ENCODE measurements at places on chromosomes 5 and 9.

DNA sequence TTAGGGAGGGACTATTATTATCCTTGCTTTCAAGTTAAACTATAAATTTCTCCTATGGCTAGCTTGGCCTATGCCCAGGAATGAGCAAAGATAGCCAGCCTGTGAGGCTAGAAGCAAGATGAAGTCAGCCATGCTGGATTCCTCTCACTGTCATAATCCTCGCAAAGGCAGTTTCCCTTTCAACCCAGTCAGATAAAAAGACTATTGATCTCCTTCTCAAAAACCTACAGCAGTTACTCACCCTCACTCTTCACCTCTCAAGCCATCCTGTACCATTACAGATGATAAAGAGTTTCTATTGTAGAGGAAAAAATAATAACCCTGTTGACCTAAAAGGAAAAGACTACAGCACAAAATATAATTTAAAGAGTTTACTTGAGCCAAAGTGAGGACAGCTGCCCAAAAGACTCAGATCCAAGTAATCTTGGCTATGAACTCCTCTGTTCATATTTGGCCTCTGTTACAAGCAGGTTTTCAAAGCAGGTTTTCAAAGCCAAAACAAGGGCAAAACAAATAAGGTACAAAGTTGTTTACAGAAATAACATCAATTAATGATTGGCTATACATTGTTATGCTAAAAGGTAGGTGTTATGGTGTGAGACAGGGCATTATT lies 41.7 kb downstream of the KCNV2 start:
- no peak for DNase-seq

- no peak for DNase-seq
Measured at GRCh38 chr5:83472213-83472507, 616 bp downstream of the VCAN start.

DNA sequence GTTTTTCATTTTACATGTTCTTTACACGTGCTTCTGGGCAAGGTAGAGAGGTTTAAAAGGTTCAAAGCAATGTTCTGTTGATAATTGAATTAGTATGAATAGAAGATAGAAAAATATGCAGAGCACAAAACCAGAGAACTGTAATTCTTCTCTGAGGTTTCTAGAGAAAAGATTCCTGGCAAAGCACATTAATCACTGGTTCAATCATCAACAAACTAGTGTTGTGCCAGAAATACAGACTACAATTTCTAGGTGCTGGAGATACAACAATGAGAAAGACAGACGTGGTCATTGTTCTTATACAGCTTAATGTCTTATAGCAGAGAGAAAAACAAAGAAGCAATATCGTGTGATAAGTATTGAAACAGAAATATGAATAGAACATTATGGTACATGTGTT lies 25.5 kb downstream of the MEGF9 start:
- no peak for DNase-seq

- no peak for DNase-seq
Measured at GRCh38 chr5:74978345-74978744, 74.0 kb downstream of the GCNT4 start.

DNA sequence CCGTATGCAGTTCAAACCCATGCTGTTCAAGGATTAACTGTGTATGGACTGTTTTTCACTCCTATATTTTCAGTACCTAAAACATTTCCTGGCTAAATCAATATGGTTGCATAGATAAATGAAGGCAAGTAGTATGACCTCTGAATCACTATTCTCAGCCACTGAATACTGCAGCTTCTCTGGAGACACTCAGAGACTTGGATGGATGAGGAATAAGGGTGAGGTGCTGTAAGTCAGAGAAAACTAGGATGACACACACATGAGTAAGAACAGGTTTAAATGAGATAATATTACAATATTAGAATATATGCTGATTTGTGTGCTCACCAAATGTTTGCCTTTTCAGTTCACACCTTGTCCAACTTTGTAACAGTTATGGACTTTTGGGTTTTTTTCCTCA lies 26.0 kb upstream of the ANXA1 start:
- DNase-seq: no peak

DNA sequence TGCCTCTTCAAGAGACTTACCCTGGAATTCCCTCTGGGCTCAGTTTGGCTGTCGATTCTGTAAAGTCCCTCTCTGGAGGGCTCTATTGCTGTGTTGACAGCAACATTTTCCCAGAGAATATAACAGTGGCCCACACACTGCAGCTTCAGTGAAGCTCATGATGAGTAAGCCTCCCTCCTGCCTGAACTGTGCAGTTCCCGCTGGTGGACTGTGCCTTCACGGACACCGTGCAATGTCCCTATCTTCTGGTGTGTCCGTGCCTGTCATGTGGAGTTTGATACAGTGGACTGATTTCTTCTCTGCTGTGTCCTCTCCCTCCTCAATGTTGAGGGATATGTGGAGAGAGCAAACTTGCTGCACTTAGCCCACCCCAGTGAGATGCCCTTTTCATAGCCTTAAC lies 109.0 kb downstream of the NTRK2 start:
- no peak for DNase-seq

GRCh38 chr9:122949696-122950095 lies 8.9 kb downstream of the RABGAP1 start:
- DNase-seq: no peak

DNA sequence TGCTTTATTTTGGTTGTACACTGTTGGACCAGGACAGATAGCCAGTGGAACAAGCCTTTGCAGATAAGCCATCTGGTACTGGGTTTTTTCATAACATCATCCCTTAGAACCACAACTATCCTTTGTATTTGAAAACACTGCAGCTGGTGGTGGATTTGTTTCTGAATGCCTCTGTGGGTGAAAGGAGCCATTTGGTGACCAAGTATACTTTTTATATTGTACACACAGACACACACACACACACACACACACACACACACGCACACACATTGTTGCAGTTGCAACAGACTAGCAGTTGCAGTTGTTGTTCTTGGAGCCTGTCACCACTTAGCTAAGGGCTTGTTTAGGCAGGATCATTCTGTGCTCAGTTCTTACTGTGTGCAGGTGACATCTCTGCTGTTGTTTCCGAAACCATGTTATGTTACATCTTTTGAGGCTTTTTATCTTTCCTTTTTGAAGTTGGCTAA lies 22.9 kb upstream of the CAVIN4 start:
- no peak for DNase-seq

DNA sequence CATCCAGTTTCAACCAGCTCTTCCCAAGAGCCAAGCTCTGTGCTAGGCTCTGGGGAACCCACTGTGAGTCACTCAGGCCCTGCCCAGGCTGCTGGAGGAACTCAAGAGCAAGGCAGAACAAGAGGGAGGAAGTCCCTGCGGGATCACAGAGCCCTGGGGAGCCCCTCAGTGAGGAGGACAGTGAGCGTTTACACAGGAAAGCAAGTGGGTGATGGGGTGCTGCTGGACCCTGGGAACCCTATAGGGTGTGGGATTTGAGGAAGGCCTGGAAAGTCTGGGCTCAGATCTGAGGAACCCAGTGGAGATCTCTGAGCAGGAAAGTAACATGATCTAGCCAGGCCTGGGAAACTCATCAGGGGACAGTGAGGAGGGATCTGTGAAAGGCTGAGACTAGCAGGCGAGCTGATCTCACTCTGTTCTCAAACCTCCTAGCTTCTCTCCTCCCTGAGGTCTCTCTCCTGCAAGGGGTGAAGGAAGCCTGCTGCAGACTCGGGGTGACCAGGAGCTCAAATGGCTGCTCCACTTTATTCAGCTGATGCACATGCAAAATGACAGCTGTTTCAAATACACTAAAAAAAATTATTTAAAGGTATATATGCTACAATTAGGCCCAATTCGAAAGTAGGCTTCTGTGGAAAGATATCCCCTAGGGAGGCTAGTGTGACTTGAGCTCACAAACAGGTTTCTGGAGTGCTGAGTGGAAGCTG lies 70.0 kb downstream of the SHB start:
- DNase-seq: no peak

DNA sequence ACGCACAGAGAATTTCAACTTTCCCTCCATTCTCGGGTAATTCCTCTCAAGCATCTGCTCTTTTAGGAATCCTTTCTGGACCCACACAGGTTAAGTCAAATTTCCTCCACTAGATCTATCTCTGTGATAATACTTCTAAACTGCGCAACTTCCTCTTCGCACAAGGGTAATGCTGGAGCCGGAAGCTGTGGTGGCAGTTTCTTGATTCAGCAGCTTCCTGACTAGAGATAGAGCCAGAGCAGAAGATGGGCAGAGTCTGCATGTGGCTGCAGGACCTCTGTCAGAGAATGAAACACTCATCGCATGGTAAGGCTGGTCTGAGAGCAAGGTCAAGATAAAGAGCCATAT lies 11.1 kb upstream of the CDC42SE2 start:
- no peak for DNase-seq

DNA sequence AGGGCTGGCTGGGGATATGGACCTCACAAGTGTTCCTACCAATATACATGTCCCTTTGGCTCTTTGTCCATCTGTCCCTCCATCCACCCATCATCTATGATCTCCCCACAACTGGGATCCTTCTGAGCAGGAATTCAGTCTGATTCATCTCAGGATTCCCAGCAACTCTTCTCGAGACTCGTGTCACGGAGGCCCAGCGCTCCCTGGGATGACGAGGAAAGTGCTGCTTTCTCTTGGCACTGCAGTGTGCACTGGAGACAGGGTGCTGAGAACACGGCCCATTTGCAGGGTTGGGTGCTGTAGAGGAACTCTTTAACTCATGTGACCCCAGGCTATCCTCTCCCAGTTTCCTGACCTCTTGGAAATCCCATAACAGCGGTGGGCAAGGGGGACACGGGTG lies 72.9 kb downstream of the ANGPTL2 start:
- DNase-seq: no peak

- DNase-seq: no peak
Measured at GRCh38 chr9:93686127-93686879, 109.9 kb downstream of the PHF2 start.

DNA sequence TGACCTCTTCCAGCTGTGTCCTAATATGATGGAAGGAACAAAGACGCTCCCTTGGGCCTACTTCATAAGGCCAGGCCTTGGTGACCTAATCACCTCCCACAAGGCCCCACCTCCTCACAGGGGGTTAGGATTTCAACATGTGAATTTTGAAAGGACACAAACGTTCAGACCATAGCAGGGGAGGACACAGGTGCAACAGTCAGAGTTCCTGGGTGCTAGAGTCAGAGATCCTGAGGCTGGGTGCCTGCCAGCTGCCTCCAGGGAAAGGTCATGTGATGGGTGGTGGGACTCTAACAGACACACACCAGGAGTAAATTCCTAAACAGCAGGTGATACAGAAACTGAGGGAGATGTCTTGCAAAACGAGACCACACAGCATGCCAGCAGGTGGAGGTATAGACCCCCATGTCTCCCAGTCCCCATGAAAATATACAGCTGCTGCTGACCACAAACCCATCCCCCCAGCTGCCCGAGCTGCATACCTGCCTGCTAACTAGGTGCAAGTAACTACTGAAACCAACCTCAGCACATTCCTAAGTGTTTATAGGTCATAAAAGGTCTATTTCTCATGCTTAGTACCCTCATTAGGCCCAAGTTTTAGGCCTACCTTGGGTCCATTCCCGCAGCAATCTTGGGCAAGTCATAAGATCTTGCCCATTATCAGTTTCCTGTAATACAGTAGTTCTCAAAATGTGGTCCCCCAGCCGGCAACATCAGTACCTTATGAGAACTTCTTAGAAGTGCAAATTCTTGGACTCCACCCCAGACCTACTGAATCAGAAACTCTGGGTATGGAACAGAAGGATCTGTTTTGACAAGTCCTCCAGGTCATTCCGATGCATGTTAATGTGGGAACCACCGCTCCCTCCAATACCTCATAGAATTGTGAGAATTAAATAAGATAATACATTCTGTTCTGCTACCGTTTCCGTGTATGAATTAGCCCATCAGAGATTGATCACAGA lies 245.3 kb downstream of the ENC1 start:
- no peak for DNase-seq

DNA sequence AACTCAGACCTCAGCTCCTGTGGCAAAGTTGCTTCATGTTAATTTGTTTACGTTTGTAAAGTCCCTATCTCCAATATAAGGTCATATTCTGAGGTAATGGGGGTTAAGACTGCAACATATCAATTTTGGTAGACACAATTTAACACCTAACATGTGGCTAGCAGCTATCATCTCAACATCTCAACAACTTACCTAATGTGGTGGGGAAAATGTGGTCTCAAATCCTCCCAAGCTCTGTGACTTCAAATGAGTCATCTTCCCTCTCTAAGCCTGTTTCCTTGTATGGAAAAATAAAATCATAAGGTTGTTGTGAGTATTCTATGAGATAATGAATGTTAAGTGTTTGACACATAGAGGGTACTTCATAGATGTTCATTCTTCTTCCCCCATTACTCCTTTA lies 443.3 kb downstream of the CDK5RAP2 start:
- no peak for DNase-seq

- no peak for DNase-seq
Measured at GRCh38 chr9:127262602-127263001, 2.0 kb upstream of the GARNL3 start.

- no peak for DNase-seq
Measured at GRCh38 chr5:171221916-171222315, 87.1 kb upstream of the TLX3 start.

GRCh38 chr9:108078375-108078774 lies 588.8 kb upstream of the KLF4 start:
- no peak for DNase-seq

DNA sequence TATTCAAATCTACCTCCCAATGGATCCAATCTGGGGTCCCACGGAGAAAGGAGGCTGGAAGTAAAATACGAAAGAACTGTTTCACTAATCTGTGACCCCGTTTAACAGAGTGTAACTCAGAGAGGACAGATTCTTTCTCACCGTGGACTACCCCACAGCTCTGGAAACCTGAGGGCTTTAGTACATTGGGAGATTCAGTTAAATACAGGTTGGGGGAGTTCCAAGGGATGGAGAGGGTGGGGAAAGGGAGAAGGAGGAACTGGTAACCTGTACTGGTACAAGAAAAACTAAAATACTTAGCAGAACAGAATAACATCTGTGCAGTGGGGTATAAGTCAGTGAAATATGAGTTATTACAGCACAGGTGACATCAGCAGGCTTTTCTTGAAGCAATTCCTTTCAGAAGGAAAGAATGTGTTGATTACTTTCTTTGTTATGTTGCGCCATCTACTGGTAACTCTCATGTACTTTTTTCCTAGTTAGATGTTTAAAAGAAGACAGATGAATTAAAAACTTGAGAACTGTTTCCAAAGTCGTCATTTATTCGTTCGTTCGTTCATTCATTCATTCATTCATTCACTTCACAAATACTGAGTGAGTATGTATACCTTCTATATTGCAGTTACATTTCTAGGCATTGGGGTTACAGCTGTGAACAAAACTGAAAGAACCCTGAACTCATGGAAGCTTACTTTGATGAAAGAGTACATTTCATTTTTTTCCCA lies 30.0 kb upstream of the STOM start:
- peak; percentile 25 for DNase-seq

DNA sequence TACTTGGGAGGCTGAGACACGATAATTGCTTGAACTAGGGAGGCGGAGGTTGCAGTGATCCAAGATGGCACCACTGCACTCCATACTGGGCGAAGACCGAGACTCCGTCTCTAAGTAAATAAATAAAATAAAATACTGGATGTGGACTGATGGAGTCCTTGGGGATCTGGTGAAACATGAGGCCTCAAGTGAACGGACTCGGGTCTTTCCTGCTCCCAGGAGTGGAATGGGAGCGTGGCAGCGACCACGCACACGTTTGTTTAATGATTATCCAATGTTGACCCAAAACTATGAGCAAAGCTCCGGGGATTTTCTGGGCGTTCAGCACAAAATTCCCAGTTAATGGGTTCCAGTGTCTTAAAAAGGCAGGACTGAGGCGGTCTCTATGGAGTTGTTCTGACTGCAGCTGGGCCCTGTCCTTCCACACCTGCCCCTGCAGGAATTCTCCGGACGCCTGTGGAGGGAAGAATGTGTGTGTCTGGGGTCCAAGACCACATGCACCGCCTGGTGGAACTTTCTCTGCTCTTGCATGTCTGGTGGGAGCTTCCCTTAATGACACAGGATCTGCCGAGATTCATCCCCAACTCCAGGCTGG lies 26.6 kb downstream of the NEK6 start:
- DNase-seq: no peak
